ENCODE measurements at places on chromosomes 6 and 20.

GRCh38 chr6:100726666-100727065 lies 154.5 kb downstream of the ASCC3 start:
- no peak for DNase-seq

DNA sequence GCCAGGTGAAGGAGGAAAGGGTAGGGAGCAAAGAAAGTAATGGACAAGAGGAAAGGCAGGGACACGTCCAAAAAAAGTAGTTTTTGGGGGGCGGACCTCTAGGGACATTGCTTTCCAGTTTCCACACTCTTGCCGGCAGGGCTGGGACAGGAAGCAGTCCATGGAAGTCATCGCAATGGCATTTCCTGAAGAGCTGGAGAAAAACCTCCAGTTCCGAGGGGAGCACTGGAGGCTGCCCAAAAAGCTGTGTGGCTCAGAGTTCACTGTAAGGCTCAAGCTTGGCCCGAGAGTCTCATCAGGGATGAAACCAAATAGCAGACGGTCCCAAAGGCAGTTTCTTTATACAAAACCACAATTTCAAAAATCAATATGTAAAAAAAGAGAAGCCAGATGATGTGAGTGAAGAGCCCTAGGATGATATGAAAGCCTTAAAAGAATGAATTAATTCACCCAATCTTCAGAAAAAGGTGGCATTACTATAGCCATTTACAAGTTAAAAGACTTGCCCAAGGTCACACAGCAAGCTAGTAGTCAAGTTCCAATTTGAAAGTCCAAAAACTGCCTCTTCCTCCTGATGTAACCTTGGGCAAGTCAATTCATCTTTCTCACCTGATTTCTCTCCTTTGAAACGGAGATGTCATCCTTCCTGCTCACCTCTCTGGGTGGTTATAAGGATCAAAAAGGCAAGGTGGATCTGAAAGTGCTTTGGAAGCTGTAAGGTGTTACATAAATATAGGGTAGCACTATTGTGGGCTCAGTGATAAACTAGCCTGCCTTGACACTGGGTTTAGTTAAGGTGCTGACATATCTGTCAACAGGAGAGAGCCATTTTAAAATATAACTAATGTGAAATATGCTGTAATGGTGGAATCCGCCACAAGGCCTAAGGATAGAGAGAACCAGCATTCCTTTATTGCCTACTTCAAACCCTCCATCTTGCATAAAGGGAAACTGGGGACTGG lies 9.1 kb downstream of the BCL2L1 start:
- DNase-seq = no peak

- DNase-seq = no peak
Observed at GRCh38 chr20:17610566-17611289, 40.9 kb downstream of the DSTN start.

GRCh38 chr6:122289762-122290539 lies 109.5 kb upstream of the HSF2 start:
- peak; percentile 15 for DNase-seq

- no peak for DNase-seq
Observed at GRCh38 chr20:34370062-34370461, 7.0 kb downstream of the ITCH start.

DNA sequence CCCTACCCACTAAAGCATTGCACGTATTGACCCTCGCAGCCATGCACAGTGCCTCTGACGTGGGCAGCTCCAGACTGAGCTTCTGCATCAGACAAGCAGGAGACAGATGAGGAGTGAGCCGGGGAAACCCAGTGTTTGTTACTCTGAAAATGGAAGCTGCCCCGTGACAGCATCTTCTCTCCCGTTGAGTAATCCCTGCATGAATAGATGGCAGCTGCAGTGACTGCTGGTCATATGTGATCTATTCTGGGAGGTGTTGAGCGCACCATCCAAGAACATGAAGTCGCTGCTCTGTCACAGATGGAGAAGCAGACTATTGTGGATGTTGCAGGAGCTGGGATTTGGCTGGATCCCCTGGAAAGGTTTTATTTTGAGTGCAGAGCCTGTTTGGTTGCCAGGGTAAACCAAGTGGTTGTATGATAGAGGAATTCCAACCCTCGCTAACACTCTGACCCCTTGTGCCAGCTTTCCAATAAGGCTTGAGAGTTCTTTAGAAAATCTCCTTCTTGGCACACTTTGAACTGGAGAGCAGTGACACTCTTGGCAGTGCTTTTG lies 242.2 kb downstream of the NRN1 start:
- peak; percentile 79 for DNase-seq

GRCh38 chr6:35736253-35736894 lies 458 bp upstream of the ARMC12 start:
- peak; percentile 61 for DNase-seq

GRCh38 chr6:93059911-93060310 lies 359.4 kb downstream of the EPHA7 start:
- DNase-seq = no peak

GRCh38 chr6:1960486-1961142 lies 284.8 kb downstream of the GMDS start:
- DNase-seq = no peak

- DNase-seq = no peak
Observed at GRCh38 chr20:38152175-38152620, 12.9 kb downstream of the TGM2 start.
